ENCODE measurements at places on chromosomes 1 and 21.

- no peak for DNase-seq
Measured at GRCh38 chr1:119001181-119002027, 13.3 kb upstream of the TBX15 start.

GRCh38 chr1:25994402-25995150, 3.3 kb downstream of the PAFAH2 start:
- DNase-seq = no peak

- DNase-seq = no peak
Measured at GRCh38 chr21:44953628-44954021, 13.8 kb downstream of the SLX9 start.

DNA sequence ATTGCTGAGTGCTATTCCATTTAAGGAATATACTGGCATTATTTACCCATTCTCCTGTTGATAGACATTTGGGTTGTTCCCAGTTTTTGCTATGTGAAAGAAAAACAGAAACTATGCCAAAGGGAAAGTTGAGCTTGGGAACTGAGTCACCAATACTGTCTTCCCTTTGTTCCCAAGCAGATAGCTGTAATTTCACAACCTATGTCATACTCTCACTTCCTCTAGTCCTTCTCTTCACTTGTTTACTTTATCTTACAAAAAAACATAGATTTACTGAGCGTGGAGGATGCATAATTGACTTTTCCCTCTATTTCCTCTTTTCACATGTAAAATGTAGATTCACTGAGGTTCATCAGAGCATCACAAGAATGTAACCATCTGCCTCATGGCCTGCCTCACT, 32.4 kb upstream of the PGBD5 start:
- DNase-seq = peak; percentile 59
